Fibroblast of lung (primary cell): ENCODE measurements at places on chromosomes 11 and 22. TPM values are rescaled to one million over a fixed set of nuclear protein-coding genes. Genes with fewer than 3 reads are reported as not detected.

SOX10 gene
- not detected in 2 replicates for total RNA-seq

ACAD8 gene
- 15.9 and 16.8 TPM in 2 replicates for total RNA-seq

HIC2 gene
- total RNA-seq, result 1.8 and 2.3 TPM in 2 replicates

RBM4 gene
- 91.2 and 105 TPM in 2 replicates for total RNA-seq

GPR83 gene
- not detected in 2 replicates for total RNA-seq

ARHGEF17 gene
- 28.2 and 42.8 TPM in 2 replicates for total RNA-seq

OR4D11 gene
- total RNA-seq, result not detected in 2 replicates

FGF19 gene
- total RNA-seq, result not detected in 2 replicates

GNG3 gene
- total RNA-seq, result not detected in 2 replicates

WBP2NL gene
- total RNA-seq, result 1.3 and 1.8 TPM in 2 replicates

GPHA2 gene
- not detected in 2 replicates for total RNA-seq

MLC1 gene
- total RNA-seq, result under 0.01 TPM in 2 replicates

OSM gene
- total RNA-seq, result not detected in 2 replicates

RIMBP3B gene
- total RNA-seq, result under 0.01 TPM in 2 replicates

CECR2 gene
- under 0.01 and 0.51 TPM in 2 replicates for total RNA-seq

OR5A1 gene
- total RNA-seq, result not detected in 2 replicates

PCSK7 gene
- total RNA-seq, result 26.5 and 38.3 TPM in 2 replicates

GALR3 gene
- total RNA-seq, result not detected in 2 replicates

CYP2D6 gene
- 0.26 and 0.33 TPM in 2 replicates for total RNA-seq

PLAAT2 gene
- not detected in 2 replicates for total RNA-seq

TMEM45B gene
- not detected in 2 replicates for total RNA-seq

GNAZ gene
- 1.3 and 1.7 TPM in 2 replicates for total RNA-seq

MRPL48 gene
- total RNA-seq, result 25.4 and 32.9 TPM in 2 replicates

ZNF408 gene
- 6.9 and 7.9 TPM in 2 replicates for total RNA-seq

GGT1 gene
- total RNA-seq, result 1.3 and 2.0 TPM in 2 replicates

KRTAP5-2 gene
- not detected in 2 replicates for total RNA-seq

RIBC2 gene
- under 0.01 TPM in 1 of 2 replicates, not detected in the other for total RNA-seq

SLC22A12 gene
- not detected in 2 replicates for total RNA-seq

HTR3A gene
- total RNA-seq, result not detected in 2 replicates

HTR3B gene
- total RNA-seq, result not detected in 2 replicates

EXT2 gene
- total RNA-seq, result 133 and 177 TPM in 2 replicates

CCDC116 gene
- total RNA-seq, result under 0.01 and 0.17 TPM in 2 replicates

TMEM80 gene
- 7.4 and 10.6 TPM in 2 replicates for total RNA-seq

CHRM1 gene
- not detected in 2 replicates for total RNA-seq

TRIM22 gene
- 94.8 and 112 TPM in 2 replicates for total RNA-seq

PNPLA5 gene
- under 0.01 and 0.33 TPM in 2 replicates for total RNA-seq

C22orf42 gene
- not detected in 2 replicates for total RNA-seq

LRP4 gene
- total RNA-seq, result 1.3 TPM in 2 replicates

CALCA gene
- not detected in 2 replicates for total RNA-seq

CRKL gene
- 39.8 and 45.1 TPM in 2 replicates for total RNA-seq
